Posterior cingulate gyrus (tissue), 11 donors: ENCODE measurements at places on chromosomes 1 and 21.

DNA sequence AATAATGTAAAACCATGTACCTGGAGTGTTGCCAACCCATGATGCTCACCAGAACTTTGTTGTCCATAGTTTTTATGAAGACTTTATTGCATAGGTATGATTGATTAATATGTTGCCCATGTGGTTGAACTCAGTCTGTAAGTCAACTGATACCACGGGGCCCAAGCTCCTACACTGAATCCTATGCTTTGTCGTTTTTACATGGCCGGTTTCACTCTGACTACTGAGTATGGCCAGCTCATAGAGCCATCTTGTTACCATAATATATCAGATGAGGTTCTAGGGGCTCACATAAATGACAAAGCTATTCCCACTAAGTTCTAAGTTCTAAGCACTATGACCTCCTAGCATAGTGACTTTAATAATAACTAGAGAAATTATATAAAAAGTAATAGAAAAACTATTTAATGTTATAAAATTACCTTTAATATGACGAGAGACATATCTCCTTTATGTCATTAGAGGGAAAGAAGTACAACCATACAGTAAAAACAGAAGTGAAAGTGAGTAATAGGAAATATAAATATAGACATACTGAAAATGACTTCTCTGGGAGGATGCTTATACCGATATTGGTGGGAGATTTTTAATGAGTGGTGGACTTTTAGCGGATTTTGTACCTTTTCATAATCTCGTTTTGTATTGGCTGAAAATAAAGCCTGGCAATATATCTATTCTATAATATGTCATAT is 983.4 kb upstream of the PRMT6 start:
- no peak for DNase-seq

DNA sequence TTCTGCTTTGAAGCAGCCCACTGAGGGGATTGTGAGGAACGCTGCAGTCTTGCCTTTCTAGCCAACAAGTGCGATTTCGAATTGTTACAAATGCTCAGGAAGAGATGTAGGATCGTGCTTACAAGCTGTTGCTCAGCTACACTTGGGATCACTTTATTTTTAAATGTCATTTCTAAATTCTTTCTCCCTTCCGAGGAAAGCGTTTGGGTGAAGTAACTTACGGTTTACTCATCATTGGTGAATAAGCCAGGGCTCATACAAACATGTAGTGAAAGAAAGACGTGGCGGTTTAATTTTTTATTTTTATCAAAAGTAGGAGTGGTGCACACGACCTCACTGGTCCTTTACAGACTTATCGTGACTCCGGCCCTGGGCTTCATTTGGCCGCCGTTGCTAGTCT is 386.6 kb downstream of the KIF26B start:
- no peak for DNase-seq

DNA sequence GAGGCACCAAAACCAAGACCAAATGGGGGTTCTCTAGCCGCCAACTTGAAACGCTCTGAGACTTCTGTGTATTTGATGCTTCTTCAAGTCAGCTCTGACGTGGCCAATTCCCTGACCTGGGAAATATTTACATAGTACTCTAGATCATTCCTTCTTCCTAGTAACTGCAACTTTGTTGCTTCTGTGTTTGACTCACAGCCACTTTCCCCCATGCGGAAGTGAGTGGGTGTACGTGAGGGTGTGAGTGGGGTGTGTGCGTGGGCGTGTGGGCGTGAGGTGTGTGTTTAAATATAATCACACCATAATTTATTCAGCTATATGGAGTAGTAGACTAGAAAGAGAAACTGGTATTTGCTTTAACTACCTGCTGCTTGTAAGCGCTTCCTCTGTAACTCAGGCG is 111.0 kb downstream of the TAS1R2 start:
- no peak for DNase-seq

DNA sequence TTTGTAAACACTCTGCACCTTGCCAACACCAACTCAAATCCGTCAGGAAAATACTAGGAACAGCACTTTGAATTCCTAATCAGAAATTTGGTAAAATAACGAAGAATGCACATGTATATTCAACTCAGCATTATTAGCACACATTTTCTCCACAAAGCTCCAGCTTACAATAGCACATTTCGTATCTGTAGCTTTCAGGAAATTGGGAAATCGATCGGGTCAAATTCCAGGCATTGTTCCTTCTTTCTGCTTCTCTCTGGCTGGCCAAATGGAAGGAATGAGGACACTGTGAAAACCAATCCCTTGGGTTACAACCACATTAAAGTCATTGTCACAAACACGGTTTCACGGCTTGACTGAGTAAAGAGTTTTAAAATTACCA is 58.6 kb downstream of the NPHP4 start:
- no peak for DNase-seq

GRCh38 chr1:113903501-113904292 is 902 bp downstream of the AP4B1 start:
- DNase-seq: no peak

DNA sequence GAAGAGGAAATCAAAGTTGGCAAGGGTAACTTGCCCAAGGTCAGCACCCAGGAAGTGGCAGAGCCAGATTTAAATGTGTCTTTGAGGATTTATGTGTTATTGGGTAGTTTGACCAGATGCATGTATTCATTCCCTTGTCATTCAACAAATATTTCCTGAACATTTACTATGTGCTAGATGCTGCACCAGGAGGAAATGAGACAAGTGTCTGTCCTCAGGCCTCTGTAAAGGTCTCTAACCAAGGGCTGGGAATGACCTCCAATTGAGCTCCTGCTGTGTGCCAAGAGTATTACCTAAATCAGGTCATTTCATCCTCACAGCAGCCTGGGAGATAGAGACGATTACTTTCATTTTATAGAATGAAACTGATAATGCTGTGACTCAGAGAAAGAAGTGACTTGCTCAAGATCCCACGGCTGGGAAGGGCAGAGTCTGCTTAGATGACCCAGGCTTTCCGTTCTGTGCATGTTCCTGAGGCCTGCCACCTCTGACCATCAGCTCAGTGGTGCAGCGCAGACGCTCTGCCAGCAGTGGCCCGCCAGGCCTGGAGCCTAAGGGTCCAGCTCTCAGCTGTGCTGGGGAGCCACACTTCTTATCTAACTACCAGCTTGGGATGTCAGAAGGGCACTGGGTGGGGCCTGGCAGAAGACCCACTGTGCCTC is 3.5 kb upstream of the TTC22 start:
- DNase-seq: no peak

DNA sequence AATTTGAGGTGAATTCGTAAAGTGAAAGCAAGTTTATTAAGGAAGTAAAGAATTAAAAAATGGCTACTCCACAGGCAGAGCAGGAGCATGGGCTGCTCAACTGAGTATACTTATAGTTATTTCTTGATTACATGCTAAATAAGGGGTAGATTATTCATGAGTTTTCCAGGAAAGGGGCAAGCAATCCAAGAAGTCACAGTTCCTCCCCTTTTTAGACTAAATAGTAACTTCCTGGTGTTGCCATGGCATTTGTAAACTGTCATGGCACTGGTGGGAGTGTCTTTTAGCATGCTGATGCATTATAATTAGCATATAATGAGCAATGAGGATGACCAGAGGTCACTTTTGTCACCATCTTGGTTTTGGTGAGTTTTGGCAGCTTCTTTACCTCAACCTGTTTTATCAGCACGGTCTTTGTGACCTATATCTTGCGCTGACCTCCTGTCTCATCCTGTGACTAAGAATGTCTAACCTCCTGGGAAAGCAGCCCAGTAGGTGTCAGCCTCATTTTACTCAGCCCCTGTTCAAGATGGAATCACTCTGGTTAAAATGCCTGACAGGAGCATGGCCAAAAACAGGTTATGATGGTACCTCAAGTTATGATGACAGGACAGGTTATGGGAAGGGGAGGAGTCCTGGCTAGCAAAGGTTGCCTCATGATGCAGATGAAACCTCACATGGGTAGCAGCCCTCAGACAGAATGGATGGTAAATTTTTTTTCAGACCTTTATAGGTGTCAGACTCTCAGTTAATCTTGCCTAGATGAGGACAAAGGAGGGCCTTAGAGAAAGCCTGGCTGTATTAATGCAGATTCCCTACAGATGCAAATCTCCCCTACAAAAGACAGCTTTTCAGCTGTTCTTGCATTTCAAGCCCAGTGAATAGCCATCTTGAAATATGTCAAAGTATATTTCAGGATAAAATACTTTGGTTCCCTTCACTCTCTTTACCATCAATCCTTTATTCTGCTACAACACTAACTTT is 49.7 kb downstream of the SIPA1L2 start:
- no peak for DNase-seq

DNA sequence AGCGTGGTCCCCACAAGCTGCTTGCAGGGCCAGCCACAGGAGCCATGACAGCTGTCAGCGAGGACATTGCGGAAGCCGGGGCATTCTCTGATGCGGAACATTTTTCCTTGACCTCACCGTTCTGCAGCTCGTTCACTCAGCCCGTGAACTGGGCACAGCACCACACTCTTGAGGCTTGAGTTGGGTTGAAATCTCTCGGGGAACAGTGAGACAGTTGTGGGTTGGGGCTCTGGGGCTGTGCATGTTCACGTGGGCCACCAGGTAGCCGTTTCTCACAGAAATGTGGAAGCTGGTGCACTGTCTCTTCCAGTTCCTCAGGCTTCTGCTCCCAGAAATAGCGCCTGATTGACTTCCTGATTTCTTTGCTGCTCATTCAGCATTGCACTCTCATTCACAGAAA is 69.8 kb downstream of the SPSB1 start:
- DNase-seq: no peak
